ENCODE measurements at places on chromosomes 1 and 21.

- no peak for DNase-seq
Measured at GRCh38 chr1:117627546-117628130, 21.8 kb downstream of the TENT5C start.

DNA sequence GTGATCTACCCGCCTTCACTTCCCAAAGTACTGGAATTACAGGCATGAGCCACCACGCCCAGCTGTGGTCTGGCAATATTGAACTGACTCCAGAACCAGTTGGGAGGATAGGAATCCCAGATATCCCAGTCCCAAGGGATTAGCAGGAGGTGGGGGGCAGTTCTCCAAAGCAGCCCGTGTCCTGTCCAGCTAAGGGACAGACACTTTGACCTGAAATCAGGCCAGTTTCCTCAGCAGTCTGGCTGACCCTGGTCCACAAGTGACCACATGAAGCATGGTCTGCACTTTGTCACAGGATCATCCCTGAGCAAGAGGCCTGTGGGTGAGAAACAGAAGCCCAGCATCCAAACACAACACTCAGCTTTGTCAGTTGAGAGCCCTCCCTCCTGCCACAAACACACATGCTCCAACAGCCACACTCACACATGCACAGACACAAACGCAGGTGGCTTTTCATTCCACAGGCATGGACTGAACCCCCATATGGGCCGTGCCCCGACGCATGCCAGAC is 2.7 kb upstream of the FDPS start:
- DNase-seq: no peak

DNA sequence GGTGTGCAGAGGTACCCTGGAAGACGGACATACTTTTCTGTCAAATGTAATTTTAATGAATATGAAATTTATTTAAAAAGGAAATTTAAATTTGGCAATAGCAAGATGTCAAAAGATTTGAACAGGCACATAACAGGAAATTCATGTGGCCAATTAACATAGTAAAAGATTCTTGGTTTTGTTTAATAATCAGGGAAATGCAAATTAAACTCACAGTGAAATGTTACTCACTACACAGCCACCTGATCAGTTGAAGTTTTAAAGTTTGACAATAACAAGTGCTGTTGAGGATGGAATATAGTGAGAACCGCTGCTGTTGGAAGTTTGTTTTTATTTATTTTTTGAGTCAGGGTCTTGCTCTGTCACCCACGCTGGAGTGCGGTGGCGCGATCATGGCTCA is 63.9 kb downstream of the TEX35 start:
- no peak for DNase-seq

GRCh38 chr1:116498789-116499628 is 71.8 kb downstream of the CD58 start:
- DNase-seq: no peak

GRCh38 chr1:41414716-41415306 is 53.6 kb downstream of the FOXO6 start:
- DNase-seq: no peak

- peak; percentile 18 for DNase-seq
Measured at GRCh38 chr1:234433563-234434285, 45.3 kb downstream of the TARBP1 start.

DNA sequence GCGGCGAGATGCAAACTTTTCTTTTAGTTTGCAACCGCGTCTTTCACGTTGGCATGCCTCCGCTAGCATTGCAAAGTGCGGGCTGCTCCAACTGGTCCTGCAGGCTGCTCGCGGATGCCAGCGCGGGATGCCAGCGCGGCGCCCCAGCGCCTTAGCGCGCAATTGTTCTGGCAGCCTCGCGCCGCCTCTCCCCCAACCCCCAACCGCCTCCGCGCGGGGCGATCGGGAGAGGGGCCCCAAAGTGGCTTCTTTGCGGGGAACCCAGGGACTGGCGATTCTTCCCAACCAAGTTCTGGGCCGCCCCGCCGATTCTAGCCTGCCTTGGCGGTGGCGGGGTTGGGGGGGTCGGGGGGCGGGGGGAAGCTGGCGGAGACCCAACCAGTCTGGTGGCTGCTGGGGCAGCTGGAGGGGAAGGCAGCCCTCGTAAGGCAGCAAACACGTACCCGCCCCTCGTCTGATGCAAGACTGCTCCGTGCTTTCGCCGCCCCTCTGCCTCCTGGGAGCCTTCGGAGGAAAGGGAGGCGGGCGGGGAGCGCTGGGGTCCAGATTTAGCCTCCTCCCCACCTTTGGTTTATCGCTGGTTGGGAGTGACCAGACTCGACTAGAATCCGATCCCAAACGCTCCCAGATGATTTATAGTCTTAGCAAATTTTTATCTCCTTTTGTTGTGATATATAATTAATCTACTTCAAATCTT is 756 bp downstream of the PHGDH start:
- peak; percentile 87 for DNase-seq

GRCh38 chr21:32348604-32349332 is 44.0 kb downstream of the URB1 start:
- DNase-seq: no peak

GRCh38 chr1:218669431-218669830 is 324.3 kb downstream of the TGFB2 start:
- DNase-seq: no peak

DNA sequence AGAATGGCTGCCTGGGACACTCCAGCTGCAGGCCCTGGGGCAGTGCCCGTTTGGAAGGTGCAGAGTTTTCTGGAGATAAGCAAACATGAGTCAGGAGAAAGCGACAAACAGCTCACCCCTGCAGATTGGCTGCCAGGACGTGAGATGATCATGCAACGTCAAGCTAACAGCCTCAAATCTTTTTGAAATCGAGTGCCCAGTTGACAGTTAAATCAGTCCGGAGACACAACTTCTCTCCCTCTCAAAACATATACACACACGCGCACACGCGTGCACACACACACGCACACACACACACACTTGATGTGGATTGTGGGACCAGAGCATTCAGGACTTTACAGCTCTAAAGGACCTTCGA is 49.4 kb downstream of the TENT5C start:
- DNase-seq: no peak

DNA sequence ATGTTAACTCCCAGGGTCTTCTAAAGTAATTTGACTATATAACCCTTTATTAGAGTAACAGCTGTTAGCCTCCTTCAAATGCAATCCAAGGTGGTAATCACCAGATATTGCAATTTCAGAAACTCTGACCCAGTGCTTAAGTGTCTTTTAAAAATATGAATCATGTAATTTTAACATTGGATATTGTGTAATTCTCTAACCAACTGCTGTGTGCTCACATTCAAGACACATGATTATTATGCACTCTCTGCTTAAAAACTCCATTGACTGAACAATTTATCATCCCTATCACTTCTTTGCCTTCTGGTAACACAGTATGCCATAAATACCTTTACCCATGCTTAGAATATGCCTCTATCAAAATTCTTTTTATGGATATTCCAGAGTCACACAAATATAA is 537.4 kb upstream of the RGS18 start:
- DNase-seq: no peak

DNA sequence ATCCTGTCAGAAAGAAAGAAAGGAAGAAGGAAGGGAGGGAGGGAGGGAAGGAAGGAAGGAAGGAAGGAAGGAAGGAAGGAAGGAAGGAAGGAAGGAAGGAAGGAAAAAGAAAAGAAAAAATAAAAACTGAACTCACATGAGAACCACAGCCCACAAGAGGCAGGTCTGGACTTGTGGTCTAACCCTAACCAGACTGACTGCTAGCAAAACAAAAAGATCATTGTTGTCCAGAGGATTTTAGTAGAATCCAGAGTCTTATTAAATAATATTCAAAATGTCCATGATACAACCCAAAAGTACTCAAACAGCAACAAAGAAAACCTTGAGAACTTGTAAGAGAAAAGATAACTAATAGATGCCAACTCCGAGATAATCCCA is 4.7 kb upstream of the ITGB2 start:
- DNase-seq: no peak

DNA sequence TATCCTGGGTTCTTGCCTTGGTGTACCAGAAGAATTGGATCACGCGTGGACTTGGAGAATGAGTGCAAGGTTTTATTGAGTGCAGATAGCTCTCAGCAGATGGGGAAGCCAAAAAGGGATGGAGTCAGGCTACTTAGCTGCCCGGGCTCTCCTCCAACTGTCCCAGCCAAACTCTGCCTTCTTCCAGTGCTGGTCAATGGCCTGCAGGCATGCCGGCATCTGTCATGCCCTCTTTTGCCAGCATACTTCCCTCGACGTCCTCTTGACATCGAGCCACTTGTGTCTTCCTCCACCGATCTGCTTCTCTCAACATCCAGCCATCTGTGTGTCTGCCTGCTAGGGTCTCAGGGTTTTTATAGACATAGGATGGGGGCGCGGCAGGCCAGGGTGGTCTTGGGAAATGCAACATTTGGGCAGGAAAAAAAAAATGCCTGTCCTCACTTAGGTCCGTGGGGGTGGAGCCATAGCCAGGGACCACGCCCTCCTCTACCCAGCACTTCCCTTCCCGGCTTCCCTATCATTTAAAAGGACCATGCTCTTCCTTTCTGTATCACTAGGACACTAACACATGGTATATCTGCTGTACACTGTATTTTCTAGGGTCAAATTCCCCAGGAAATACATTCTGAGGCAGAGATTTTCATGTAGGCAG is 47.0 kb upstream of the BCAR3 start:
- DNase-seq: no peak

GRCh38 chr1:86183810-86184209 is 27.2 kb upstream of the COL24A1 start:
- no peak for DNase-seq

DNA sequence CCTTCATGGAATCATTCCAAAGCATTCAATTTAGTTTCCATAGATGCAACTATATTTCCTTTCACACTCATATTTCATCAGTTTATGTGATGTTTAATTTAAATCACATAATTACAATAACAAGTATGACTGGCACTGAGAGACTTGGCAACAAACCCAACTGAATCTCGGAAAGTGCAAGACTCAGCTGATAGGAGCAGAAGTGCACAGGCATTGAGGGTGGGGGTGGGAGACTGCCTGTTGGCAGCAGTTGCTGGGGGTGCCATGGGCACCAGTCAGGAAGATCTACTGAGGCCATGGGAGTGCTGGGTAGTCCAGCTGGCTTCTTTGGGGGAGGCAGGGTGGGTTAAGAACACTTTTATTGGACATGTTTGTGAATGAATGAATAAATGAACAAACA is 10.4 kb upstream of the HMGB4 start:
- no peak for DNase-seq

DNA sequence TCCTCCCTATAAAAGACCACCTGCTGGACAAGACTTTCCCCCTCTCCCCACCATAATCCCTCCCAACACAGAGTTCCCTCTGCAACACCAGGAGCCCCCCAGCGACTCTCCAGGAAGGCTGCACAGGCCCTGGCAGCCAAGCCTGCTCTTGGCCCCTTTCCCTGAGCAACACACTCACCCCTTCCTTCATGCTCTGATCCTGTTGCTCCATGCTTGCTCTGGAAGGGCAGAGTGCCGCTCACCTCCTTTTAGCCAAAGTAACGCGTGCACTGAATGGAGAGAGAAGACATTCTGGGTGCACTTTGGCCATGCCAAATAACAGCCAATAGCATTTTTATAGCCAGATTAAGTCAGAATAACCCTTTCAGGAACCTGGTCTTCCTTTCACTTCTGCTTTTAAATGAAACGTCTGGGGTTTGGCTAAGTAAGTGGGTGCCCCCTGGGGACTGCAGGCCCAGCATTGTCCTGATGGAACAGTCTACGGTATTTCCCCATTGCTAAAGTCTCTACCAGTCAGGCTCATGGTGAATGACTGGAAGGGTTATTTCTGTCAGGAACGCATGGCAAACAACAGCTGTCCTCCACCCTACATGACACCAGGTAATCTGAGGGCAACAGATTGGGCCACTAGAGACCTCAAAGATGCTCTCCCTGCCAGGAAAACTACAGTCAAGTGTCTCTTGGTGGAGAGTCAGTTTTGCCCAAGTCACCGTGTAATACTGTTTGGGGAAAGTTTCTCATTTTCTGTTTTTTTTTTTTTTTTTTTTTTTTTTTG is at the start of gene SLC2A5:
Gene SLC2A5 (minus strand): TSS at position 310 of the 775 bp plus-strand sequence. CDS start 99 bp downstream, at position 211.
- no peak for DNase-seq

- no peak for DNase-seq
Measured at GRCh38 chr1:35589516-35590427, 16.7 kb downstream of the TFAP2E start.

- DNase-seq: no peak
Measured at GRCh38 chr1:89863165-89863830, 42.5 kb downstream of the LRRC8D start.

DNA sequence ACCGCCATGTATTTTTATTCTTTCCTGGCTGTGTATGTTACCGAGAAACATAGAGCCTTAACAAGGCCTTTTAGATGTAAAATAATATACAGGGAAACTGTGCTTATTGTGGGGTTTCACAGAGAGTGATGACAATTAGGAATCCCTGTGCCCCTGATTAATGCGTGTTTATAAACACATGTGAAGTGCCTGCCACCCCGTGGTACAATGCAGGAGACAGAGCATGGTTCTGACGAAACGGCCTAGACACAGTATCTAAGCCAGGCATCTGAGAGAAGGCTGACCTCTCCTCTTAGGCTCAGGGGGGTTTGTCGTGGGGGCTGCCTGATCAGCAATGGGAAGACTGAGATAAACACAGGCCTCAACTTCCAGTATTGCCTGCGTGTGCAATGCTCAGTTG is 200.0 kb downstream of the AJAP1 start:
- no peak for DNase-seq

- DNase-seq: no peak
Measured at GRCh38 chr1:11790101-11790879, 15.5 kb downstream of the MTHFR start.

DNA sequence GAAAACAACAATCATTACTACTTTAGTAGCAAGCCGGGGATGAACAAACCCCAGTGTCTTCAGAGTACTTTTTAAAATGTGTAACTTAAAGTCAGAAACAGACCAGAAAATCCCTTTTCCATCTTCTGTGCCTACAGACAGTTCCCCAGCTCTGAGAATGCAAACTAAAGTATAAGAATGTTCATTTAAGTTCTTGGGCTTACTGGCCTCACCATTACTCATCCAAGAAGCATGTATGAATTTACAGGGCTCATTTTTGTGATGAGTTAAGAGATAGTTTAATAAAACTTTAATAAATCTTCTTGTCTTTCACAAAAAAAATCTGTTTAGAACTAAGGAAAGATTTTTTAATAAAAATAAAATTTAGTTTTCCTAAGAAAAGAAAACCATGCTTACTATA is 4.6 kb downstream of the LPGAT1 start:
- peak; percentile 30 for DNase-seq

Data from AG04450 (cell line).